ENCODE measurements at places on chromosomes 7 and 10.

DNA sequence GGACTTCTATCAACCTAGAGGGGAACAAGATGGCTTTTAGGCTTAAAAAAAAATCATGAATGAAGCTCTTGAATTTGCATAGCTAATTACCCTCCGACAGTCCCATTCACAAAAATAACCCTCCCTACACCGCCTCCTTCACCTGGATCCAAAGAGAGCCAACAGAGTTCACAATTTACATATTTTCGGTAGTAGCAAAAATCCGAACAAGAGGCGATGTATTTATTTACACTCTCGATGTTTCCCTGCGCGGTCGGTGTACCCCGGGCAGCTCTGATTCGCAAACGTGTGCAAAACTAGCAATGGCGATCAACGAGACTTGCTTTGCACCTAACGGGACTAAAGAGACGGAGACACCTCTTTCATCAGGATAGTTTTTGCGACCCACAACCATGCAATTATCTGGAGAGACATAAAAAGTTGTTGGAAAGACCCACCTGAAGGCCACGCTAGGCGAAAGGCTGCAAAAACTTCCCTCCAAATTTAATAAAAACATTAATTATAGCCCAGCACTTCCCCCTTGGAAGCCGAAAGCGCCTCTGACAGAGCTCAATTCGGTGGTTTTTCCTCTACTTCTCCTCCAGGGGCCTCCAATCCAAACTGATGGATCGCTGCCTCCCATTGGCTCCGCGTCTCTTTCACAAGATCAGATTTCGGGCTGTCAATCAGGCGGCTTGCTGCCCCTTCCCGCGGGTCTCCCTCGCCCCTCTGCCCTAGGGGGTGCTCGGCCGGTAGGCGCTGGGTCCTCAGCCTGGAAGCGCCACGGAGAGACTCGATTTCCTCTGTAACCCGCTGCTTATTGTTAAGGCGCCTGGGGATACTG, at the start of gene ETV1:
TSS of gene ETV1 (minus strand) at position 541 of the 823 bp plus-strand sequence. CDS start 614 bp downstream, outside the sequence.
- DNase-seq, result peak; percentile 88

GRCh38 chr7:80666376-80666775, 27.9 kb downstream of the CD36 start:
- no peak for DNase-seq

DNA sequence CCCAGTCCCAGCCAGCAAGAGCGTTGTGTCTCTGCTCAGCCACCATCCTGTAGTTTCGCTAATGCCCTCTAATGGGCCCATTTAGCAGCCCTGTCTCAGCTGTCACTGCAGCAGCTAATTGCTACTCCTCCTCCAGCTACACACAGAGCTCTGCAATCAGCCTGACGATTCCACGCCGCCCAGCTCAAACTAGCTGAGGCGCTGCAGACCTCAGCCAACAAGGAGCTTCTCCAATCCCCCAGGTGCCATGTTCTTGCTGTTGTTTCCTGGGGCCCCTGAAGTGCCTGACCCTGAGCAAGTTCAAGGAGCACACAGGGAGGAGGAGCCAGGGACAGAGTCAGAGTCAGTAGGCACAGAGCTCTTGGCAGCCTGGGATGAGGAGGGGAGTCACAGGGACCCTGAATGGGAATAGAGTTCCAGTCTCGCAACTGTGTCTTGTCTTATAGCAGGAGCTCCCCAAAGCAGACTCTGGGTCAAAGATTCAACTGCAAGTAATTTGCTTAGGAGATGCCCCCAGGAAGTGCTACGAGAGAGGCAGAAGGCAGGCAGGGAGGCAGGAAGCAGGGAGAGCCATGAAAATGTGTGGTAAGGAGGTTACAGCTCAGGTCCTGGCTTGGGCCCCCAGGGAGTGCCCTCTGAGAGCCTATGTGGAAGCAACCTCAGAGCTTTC, 135.8 kb upstream of the UNC5B start:
- no peak for DNase-seq

GRCh38 chr7:13904689-13905088, 84.8 kb downstream of the ETV1 start:
- no peak for DNase-seq

GRCh38 chr7:39164887-39165286, 187.2 kb downstream of the POU6F2 start:
- no peak for DNase-seq

- DNase-seq, result no peak
Observed at GRCh38 chr7:141975806-141976523, 2.4 kb upstream of the TAS2R38 start.

DNA sequence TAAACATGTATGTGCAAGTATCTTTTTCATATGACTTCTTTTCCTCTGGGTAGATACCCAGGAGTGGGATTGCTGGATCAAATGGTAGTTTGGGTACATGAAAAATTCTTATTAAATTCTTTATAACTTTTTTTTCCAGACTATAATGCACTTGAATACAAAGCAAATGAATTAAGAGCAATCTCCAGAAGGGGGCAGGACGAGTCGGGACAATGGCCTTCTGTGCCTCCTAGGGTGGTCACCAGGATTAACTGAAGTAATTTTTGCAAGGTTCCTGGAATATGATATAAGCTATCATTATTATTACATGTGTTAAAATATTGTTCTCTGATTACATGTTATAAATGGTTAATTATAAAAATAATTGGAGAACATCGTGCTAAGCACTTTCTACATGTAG, 127.2 kb downstream of the PPP1R17 start:
- DNase-seq, result no peak

DNA sequence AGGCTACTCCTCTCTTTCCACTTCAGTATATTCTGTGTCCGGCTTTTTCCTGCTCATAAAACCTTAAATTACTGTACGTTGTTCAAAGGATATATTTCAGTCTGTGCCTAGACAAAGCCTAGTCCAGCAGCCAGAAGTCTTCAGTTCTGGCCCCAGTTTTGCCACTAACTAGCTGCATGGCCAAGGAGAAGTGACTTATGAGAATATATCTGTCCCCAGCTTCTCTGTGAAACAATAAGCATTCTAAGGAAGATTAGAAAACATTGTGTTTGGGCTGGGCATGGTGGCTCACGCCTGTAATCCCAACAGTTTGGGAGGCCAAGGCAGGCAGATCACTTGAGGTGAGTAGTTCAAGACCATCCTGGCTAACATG, 105.0 kb upstream of the HDAC9 start:
- DNase-seq, result no peak

DNA sequence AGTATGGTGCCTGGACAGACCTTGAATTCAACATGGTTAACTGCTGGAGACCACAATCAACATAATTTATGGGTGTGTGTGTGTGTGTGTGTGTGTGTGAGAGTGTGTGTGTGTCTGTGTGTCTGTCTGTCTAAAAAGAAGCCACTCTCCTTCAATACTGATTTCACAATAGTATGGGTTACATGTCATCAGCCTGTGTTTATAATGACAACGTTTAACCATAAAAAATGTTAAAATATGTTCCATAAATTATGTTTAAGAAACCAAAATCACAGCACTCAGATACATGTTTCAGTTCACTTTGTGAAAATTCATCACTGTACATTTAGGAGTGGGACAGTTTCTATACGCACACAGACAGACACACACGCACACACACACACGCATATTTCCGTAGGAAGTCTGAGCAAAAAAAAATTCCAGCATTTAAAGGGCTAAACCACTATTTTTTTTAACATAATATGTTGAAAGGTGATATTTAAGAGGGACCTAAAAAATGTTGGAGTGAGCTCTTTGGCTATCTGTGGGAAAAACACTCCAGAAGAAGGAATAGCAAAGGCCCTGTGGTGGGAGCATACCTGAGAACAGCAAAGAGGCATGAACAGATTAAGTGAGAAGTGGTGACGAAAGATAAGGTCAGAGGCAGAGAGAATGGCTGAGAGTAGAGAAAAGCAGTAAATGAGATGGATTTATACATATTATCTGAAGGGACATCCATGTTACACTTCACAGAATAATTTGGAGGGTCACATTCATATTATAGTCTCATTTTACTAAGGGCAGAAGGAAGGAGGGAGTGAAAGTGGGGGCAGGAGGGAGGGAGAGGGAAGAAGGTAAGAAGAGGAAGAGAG, 10.9 kb downstream of the PDZD8 start:
- no peak for DNase-seq

GRCh38 chr7:18872344-18872743, 245.1 kb downstream of the TWIST1 start:
- no peak for DNase-seq
